ENCODE measurements at places on chromosomes 1 and 21. TPM values are rescaled to one million over a fixed set of nuclear protein-coding genes. Genes with fewer than 3 reads are reported as not detected.
A peak's percentile ranks its signal among the peaks of the same experiment; 100 is the strongest.

LEFTY2 gene
- total RNA-seq: not detected

DNA sequence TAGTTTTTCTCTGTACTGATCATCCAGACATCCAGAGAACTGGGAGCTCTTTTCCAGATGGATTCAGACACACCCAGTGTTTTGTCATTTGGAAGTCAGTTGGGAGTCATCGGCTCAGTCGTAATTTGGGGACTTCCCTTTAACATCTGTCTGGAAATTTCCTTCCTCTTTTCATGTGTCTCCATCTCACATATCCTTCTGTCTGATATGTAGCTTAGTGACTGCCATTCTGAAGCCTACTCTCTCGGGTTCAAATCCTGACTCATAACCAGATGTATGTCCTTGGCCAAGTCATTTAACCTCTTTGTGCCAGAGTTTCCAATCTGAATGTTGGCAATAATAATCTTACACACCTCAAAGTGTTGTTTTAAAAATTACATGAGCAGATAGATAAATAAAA, 3.0 kb downstream of the MORC3 start:
- peak overlapping the region; percentile 17 for H3K27ac ChIP-seq
- H3K4me1 ChIP-seq: peaks cover 7% of the 10 kb centered on the region
- no peak for DNase-seq

LRIG2 gene
- 8.9 TPM for total RNA-seq

GRCh38 chr1:211332830-211333229, 6.2 kb downstream of the TRAF5 start:
- no peak overlapping the region for H3K27ac ChIP-seq
- H3K4me1 ChIP-seq: peaks cover 9% of the 10 kb centered on the region
- no peak overlapping the region for H3K4me3 ChIP-seq
- no peaks in the 10 kb centered on the region for H3K36me3 ChIP-seq
- H3K27me3 ChIP-seq: no peaks in the 10 kb centered on the region

GRCh38 chr1:25222606-25223005, 9.7 kb downstream of the SYF2 start:
- H3K27me3 ChIP-seq: no peaks in the 10 kb centered on the region
- H3K4me3 ChIP-seq: no peak overlapping the region
- peaks cover 20% of the 10 kb centered on the region for H3K36me3 ChIP-seq
- no peak for DNase-seq

ADORA3 gene
- not detected for total RNA-seq

CCDC28B gene
- total RNA-seq: 10.8 TPM

CRP gene
- total RNA-seq: 0.90 TPM

- no peak overlapping the region for H3K4me3 ChIP-seq
- H3K27ac ChIP-seq: no peak overlapping the region
- DNase-seq: no peak
- H3K4me1 ChIP-seq: no peaks in the 10 kb centered on the region
These were observed 14.8 kb upstream of the PSMA5 start for GRCh38 chr1:109441069-109441468.

SPRR2B gene
- total RNA-seq: not detected

- H3K27ac ChIP-seq: no peak overlapping the region
- DNase-seq: no peak
- no peaks in the 10 kb centered on the region for H3K36me3 ChIP-seq
- no peaks in the 10 kb centered on the region for H3K4me1 ChIP-seq
These were observed 106.4 kb downstream of the CTH start for GRCh38 chr1:70517444-70517843.

DNA sequence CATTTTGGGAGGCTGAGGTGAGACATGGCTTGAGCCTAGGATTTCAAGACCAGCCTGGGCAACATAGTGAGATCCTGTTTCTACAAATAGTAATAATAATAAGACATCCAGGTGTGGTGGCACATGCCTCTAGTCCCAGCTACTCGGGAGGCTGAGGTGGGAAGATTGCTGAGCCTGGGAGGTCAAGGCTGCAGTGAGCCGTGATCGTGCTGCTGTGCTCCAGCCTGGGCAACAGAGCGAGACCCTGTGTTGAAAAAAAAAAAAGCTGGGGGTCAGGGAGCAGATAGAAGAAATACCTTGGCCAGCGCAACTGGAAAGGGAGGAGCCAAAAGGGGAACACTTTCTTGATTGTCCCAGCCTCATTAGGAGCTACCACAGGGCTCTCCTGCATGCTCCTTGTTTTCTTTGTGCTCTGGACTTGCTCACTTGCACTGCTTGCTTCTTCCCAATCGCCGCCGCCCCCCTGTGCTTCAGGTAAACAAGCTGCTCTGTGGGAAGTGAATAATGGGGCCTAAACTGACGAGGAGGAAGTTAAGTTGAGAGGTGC, 31.1 kb downstream of the PBX1 start:
- H3K27ac ChIP-seq: no peak overlapping the region
- no peaks in the 10 kb centered on the region for H3K36me3 ChIP-seq
- H3K4me1 ChIP-seq: no peaks in the 10 kb centered on the region
- H3K4me3 ChIP-seq: no peak overlapping the region

- no peak for DNase-seq
- no peak overlapping the region for H3K4me3 ChIP-seq
- no peak overlapping the region for H3K27ac ChIP-seq
- H3K4me1 ChIP-seq: no peaks in the 10 kb centered on the region
- no peaks in the 10 kb centered on the region for H3K27me3 ChIP-seq
- no peaks in the 10 kb centered on the region for H3K36me3 ChIP-seq
These were observed 9.9 kb downstream of the GPR3 start for GRCh38 chr1:27402349-27402754.

LAMTOR2 gene
- total RNA-seq: 63.4 TPM

- H3K27me3 ChIP-seq: no peaks in the 10 kb centered on the region
- H3K4me3 ChIP-seq: no peak overlapping the region
- DNase-seq: no peak
- no peaks in the 10 kb centered on the region for H3K4me1 ChIP-seq
- no peaks in the 10 kb centered on the region for H3K36me3 ChIP-seq
These were observed 54.6 kb upstream of the POU3F1 start for GRCh38 chr1:38101037-38101785.

DNA sequence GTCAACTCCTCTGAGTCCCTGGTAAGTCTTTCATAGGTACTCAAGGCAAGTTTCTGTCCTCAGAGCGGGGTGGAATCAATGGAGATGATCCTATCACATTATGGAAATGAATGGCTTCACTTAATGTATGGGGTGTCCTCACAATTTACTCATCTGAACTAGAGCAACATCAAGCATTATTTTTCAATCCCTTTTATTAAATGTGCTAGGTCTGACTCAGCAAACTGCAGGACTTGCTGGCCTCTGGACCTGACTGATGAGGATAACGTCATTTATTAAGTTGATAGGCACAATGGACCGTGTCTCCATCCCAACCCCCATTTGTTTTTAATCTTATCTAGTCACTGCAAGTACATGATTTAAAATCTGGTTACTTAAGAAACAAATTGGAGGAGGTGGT, 259.2 kb downstream of the NUF2 start:
- DNase-seq: no peak
- H3K4me1 ChIP-seq: no peaks in the 10 kb centered on the region
- H3K27me3 ChIP-seq: no peaks in the 10 kb centered on the region
- no peak overlapping the region for H3K4me3 ChIP-seq
- H3K36me3 ChIP-seq: no peaks in the 10 kb centered on the region
- no peak overlapping the region for H3K27ac ChIP-seq

TPR gene
- total RNA-seq: 115 TPM

GRCh38 chr1:47849591-47850261, 147.5 kb downstream of the TRABD2B start:
- H3K27ac ChIP-seq: no peak overlapping the region
- no peaks in the 10 kb centered on the region for H3K36me3 ChIP-seq
- no peak for DNase-seq
- H3K27me3 ChIP-seq: peaks cover 4% of the 10 kb centered on the region
- H3K4me3 ChIP-seq: no peak overlapping the region

RGS16 gene
- 0.23 TPM for total RNA-seq

DNA sequence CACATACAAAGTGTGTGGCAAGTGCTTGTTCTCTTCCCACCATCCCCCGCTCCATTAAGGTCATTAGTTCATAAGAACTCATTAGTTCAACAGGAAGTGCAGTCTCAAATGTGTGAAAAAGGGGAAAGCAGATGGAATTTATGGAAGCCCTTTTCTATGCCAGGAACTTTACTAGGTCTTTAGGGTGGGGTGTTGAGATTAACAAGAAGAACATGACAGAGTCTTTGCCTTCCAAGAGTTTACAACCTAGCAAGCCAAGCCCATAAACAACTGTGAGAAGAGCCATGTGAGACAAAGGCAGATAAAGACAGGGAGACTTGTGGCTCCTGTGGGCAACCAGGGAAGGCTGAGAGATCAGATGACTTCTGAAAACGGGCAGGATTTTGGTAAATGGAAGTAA, 21.4 kb downstream of the PLEKHA6 start:
- H3K27me3 ChIP-seq: no peaks in the 10 kb centered on the region
- H3K4me1 ChIP-seq: no peaks in the 10 kb centered on the region
- DNase-seq: no peak
- H3K27ac ChIP-seq: no peak overlapping the region
- H3K4me3 ChIP-seq: no peak overlapping the region
- no peaks in the 10 kb centered on the region for H3K36me3 ChIP-seq

DDOST gene
- total RNA-seq: 337 TPM

DNA sequence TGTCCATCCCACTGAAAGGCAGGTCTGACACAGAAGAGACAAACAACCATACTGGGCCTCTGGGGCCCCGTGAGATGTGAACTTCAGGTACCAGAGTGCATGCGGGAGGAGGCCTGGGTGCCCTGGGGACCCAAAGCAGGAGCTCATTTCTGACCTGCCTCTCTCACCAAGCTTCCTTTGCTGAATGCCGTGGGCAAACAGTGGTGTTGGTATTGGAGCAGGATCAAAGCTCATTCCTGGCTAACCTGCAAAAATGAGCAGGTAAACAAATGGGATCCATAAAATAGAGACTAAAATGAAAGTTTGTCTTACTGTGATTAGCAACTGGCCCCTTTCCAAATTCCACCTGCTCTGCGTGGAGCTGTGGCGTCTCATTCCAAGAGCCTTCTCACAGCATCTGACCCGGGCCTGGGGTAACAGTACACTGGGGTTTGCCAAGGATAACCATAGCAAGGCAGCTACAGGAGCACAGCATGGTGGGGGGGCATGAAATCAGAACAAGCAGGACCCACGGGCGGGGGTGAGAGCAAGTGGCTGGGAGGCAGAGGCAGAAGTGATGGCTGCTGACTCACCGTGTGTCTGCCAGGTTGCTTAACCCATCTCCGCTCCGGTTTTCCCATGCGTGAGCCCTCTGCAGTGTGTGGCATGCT, 103.6 kb downstream of the KIF26B start:
- no peaks in the 10 kb centered on the region for H3K36me3 ChIP-seq
- H3K27ac ChIP-seq: no peak overlapping the region
- peaks cover 8% of the 10 kb centered on the region for H3K27me3 ChIP-seq
- H3K4me3 ChIP-seq: no peak overlapping the region
- no peak for DNase-seq
- H3K4me1 ChIP-seq: no peaks in the 10 kb centered on the region

GRCh38 chr1:28744184-28744583, 7.4 kb downstream of the YTHDF2 start:
- no peaks in the 10 kb centered on the region for H3K27me3 ChIP-seq
- H3K4me3 ChIP-seq: no peak overlapping the region
- H3K36me3 ChIP-seq: peaks cover 36% of the 10 kb centered on the region
- H3K4me1 ChIP-seq: peaks cover 17% of the 10 kb centered on the region
- H3K27ac ChIP-seq: no peak overlapping the region
- DNase-seq: no peak

- H3K27ac ChIP-seq: no peak overlapping the region
- no peaks in the 10 kb centered on the region for H3K4me1 ChIP-seq
- no peaks in the 10 kb centered on the region for H3K27me3 ChIP-seq
- no peak for DNase-seq
- H3K4me3 ChIP-seq: no peak overlapping the region
- no peaks in the 10 kb centered on the region for H3K36me3 ChIP-seq
These were observed 110.4 kb upstream of the NGF start for GRCh38 chr1:115448282-115449044.

PTCH2 gene
- total RNA-seq: 0.74 TPM

SYNC gene
- 1.3 TPM for total RNA-seq

DNA sequence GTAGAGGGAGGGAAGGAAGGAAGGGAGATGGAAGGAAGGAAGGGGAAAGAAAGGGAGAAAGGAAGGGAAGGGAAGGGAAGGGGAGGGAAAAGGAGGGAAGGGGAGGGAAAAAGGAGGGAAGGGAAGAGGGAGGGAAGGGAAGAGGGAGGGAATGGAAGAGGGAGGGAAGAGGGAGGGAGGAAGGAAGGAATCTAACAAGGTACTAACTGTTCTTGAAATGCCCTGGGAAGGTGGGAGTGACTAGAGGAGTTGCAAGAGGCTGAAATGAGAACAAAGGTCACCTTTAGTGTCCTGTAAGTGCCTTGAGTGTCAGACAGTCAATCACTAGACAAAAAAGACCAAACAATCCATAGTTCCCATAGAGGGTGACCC, 2.3 kb upstream of the ATP2B4 start:
- peaks cover 18% of the 10 kb centered on the region for H3K4me1 ChIP-seq
- no peaks in the 10 kb centered on the region for H3K36me3 ChIP-seq
- no peaks in the 10 kb centered on the region for H3K27me3 ChIP-seq
- no peak overlapping the region for H3K4me3 ChIP-seq
- no peak for DNase-seq
- H3K27ac ChIP-seq: no peak overlapping the region

DNA sequence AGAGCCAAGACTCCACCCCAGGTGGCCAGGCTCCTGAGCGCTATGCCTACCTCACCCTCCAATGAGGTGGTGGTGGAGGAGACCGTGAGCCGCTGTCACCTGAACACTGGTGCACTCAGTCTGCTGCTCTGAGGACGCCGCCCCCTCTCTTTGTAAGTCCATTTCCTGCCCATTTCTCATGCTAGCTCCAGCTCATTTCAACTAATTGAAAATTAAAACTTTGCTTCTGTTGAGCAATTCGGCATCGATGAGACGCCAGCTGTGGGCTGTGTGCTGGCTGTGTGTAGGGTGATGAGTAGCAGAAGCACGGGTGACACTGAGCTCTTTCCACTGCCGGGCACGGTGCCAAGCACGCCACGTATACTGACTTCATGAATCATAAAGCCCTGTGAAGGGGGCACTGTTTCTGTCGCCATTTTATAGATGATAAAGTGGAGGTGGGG, 11.2 kb downstream of the TNFRSF1B start:
- no peaks in the 10 kb centered on the region for H3K27me3 ChIP-seq
- H3K36me3 ChIP-seq: no peaks in the 10 kb centered on the region
- H3K4me3 ChIP-seq: no peak overlapping the region
- no peak overlapping the region for H3K27ac ChIP-seq

GRCh38 chr1:75392278-75392677, 218.6 kb downstream of the SLC44A5 start:
- DNase-seq: no peak
- H3K27me3 ChIP-seq: no peaks in the 10 kb centered on the region
- no peaks in the 10 kb centered on the region for H3K36me3 ChIP-seq

- H3K4me1 ChIP-seq: peaks cover 7% of the 10 kb centered on the region
- H3K27me3 ChIP-seq: no peaks in the 10 kb centered on the region
- no peaks in the 10 kb centered on the region for H3K36me3 ChIP-seq
- H3K4me3 ChIP-seq: no peak overlapping the region
- peak; percentile 98 for DNase-seq
These were observed 9.2 kb downstream of the RNU5D-1 start for GRCh38 chr1:44721485-44722361.

- H3K27me3 ChIP-seq: peaks cover 5% of the 10 kb centered on the region
- no peaks in the 10 kb centered on the region for H3K36me3 ChIP-seq
- DNase-seq: no peak
- no peak overlapping the region for H3K4me3 ChIP-seq
These were observed 14.7 kb upstream of the KIRREL1 start for GRCh38 chr1:157978586-157979403.
